Posterior vena cava (tissue), 2 donors: ENCODE measurements at places on chromosomes 16 and 17. TPM values are rescaled to one million over a fixed set of nuclear protein-coding genes. Genes with fewer than 3 reads are reported as not detected.

ACSM2A gene
- total RNA-seq: not detected

DNA sequence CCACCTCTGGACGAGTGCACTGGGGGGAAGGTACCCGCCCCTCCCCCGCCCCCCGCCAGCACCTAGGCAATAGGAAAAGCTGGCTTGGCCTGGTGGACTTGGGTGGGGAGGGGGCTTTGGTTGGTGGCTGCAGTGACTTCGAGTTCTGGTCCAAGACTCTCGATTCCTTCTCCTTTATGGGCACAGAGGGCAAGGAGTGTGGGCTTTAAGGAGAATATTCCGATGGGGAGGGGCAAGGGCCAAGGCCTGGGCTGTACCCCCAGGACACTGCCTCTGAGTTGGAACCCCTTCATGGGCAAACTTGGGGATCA is 409 bp downstream of the ACSF2 start:
- no peak for DNase-seq

- DNase-seq: no peak
Measured at GRCh38 chr17:68381076-68381900, 76.0 kb downstream of the WIPI1 start.

TMEM238L gene
- not detected for total RNA-seq

GRCh38 chr17:83132251-83133081 is 53.1 kb downstream of the METRNL start:
- peak; percentile 64 for DNase-seq

- DNase-seq: no peak
Measured at GRCh38 chr16:78605548-78606101, 506.2 kb downstream of the WWOX start.

GRCh38 chr17:67671493-67671892 is 46.2 kb upstream of the NOL11 start:
- no peak for DNase-seq

DNA sequence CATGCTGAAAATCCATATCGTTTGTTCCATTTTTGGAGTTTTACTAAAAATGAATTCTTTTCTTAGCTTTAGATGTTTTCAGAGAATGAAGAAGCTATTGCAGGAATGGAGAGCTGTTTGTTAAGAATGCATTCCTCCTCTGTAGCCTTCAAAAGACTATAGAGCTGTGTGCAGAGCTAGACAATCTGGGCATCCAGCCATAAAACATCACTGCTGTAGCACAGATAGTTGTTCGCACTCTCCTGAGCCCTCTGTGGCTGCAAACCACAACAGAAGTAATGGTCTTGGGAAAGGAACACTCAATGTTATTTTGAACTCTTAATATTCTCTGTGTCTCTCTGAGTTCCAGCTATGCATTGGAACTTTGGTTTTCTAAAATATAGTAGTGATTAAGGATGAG is 4.9 kb downstream of the TNRC6C start:
- no peak for DNase-seq

DNA sequence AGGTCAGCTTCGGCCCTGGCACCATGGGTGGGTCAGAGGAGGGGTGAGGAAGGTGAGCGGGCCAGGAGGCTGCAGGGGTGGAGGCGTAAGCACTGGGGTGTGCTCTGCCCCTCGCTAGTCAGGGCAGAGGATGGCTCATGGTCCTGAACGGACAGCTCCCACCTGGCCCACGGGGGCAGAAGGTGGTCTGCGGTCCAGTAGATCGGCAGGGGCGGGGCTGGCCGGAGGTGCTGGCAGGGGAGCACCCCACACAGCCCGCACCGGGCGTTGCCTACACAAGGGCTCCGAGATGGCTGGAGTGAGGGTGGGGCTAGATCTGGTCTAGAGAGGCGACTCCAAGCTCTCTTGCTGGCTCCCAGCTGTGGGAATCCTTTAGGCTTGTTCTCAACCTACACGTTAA is 8.2 kb downstream of the NPTX1 start:
- DNase-seq: no peak

GRCh38 chr16:87304951-87305350 is 12.2 kb downstream of the C16orf95 start:
- DNase-seq: peak; percentile 58

DNA sequence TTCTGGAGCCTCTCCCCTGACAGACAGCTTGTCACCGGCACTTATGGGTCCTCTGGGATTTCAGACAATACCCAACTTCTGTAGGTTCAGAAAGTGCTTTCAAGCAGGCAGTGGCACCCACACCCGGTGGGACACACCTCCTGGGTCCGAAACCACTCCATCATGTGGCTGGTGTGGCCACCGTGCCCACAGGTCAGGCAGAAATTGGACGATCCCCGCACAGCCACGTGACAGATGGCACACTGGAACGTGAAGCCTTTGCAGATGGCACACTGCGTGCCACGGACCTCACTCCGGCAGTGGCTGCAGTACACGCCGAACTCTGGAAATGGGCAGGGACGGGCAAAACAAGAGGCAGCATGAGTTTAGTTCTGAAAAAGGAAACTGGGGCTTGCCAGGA is 99.5 kb upstream of the FA2H start:
- no peak for DNase-seq

TMEM88 gene
- total RNA-seq: 26.1 TPM

- DNase-seq: no peak
Measured at GRCh38 chr17:74877592-74878548, 5.1 kb upstream of the FDXR start.

GRCh38 chr16:20409398-20410120 is at the start of gene ACSM5:
ACSM5 (plus strand) TSS chr16:20409534; CDS start chr16:20411485, 1,951 bp downstream.
- peak; percentile 80 for DNase-seq

DNA sequence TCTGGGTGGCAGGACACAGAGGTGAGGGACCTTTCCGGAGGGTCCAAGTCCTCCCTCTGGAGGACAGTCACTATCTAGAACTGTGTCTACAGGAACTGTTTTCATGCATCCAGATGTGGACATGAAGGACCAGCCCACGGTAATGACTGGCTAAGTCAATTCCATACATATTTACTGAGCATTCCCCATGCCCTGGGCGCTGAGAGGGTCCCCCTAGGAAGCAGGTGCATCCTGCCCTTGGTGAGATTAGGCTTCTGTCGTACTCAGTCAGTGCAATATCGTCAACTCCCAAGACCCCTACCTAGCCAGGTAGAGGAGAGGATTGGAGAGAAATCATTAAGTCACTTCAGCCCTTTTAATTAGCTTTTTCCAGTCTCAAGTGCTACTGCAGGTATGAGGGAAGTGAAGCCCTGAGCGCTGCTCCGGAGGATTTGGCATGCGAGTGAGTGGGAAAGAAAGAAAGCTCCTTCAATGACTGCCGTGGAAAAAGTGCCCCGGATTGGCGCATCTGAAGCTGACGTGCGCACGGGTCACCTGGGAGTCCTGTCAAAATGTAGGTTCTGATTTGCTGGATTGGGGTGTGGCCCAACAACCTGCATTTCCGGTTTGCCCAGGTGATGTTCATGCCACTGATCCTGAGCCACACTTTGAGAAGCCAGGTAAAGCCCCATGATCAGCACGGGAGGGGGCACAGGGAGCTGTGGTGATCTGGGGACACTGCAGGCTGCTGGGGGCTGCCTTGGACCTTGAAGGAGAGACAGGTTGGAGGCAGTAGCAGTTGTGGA is 367.4 kb upstream of the TNRC6C start:
- DNase-seq: peak; percentile 34

MT1M gene
- 82.2 TPM for total RNA-seq

DNA sequence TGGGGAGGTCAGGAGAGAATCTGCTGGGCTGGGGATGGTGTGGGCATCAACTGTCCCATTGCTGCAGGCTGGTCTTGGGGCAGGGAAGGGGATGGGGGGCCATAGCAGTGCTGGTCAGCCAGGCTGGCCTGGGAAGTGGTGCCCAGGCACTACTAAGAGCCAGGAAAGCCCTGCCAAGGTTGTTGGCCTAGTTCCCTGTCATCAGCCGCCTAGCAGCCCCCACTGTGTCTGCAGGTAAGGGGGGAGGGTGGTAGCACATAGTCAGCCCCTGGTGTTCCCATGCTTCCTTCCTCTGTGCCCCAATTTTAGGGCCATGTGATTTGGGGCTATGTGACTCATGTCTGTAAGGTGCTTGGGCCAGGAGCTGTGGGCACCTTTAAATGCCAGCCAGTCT is 17.8 kb downstream of the GJD3 start:
- DNase-seq: no peak

HSPB9 gene
- total RNA-seq: not detected

DNA sequence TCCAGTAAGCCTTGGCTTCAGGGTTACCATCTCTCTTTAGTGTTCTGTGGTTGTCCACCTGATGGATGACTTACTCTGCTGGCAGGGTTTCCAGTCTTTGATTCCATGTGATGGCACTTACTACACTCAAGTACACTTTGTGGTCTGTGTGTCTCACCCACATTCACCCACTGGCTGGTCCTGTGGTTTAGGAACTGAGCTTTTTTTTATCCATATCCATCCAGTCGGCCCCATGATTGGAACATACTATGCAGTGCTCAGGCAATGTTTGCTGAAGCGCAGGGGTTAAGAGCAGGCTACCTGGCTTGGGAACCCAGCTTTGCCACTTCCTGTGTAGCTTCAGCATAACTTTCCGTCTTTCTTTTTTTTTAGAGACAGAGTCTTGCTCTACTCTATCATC is 2.8 kb upstream of the FUS start:
- peak; percentile 41 for DNase-seq

DNA sequence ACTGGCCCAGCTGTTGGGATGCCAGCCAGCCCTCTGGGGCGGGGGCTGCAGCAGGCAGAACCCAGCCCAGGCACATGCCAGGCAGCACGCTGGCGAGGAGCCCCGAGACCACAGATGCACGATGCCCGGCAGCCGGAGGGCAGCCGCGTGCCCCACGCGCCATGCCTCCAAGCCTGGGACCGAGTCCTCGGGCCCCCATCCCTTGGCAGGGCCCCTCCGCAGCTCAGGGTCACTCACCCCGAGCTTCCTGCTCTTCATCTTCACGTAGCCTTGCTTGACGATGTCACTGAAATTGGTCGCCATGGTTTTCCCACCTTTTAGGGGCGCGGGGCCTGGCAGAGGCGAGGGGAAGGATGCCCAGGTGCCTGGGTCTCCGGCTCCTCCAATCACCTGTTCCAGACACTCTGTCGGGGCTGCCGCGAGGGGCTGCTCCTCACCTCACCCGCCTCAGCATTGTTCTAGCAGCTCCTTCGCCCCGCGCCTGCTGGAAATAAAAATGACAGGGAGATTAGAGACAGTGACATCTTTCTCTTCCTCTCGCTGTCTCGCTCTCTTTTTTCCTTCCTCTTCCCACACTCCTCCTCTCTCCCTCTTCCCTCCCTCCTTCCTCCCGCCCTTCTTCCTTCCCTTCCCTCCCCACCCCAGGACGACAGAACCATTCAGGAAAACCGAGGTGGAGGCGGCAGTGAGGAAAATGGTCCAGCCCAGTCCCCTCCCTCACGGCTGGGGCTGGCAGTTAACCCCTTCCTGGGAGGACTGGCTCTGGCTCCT is 6.9 kb downstream of the DOK4 start:
- DNase-seq: no peak

- no peak for DNase-seq
Measured at GRCh38 chr16:492211-492875, 35.2 kb upstream of the CAPN15 start.

DNA sequence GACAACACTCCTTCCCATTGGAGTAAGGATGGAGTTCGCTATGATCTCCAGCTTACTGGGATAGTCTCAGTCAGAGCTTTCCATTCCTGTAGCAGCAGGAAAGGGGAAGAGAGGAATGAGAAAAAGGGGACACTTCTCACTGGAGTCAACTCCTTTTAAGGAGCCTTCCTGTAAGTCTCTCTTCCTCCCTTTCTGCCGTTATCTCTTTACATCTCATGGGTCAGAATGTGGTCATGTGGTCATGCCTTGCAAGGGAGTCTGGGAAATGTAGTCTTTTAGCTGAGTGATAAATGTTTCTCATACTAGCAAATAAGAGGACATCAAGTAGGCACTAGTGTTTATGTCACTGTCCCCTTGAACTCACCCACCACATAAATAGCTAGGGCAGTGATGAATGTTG is 227.3 kb downstream of the HAPSTR1 start:
- DNase-seq: no peak

DNA sequence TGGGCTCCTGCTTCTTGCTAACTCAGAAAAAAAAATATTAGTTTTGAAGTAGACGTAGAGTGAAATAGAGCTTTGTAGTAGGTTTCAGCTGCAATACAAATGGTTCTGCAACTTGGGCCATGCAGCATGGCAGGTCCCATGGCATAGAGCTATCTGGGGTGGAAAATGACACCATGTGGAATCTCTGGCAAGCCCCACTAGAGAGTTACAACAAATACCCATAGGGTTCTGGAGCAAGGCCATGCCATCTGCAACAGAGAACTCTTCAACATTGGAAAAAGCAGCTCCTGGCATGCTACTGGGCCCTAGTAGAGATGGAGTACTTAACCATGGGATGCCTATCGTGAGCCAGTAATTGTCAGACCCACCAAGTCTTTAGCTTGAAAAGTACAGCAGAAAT is 25.3 kb upstream of the RBBP6 start:
- no peak for DNase-seq

- peak; percentile 14 for DNase-seq
Measured at GRCh38 chr16:12303653-12304052, 327.1 kb downstream of the SNX29 start.

- DNase-seq: no peak
Measured at GRCh38 chr17:65198653-65199382, 61.6 kb downstream of the RGS9 start.

DNA sequence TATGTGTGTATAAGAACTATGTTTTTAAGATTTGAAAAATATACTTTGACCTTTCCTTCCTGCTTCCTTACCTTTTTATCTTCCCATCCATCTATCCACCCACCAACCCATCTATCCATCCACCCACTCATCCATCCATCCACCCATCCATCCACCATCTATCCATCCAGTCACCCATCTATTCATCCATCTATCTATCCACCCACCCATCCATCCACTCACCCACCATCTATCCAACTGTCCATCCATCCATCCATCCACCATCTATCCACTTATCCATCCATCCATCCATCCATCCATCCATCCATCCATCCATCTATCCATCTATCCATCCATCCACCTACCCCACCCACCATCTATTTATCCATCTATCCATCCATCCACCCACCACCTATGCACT is 12.4 kb downstream of the CBFA2T3 start:
- DNase-seq: no peak

IRF8 gene
- total RNA-seq: 6.3 TPM

DNA sequence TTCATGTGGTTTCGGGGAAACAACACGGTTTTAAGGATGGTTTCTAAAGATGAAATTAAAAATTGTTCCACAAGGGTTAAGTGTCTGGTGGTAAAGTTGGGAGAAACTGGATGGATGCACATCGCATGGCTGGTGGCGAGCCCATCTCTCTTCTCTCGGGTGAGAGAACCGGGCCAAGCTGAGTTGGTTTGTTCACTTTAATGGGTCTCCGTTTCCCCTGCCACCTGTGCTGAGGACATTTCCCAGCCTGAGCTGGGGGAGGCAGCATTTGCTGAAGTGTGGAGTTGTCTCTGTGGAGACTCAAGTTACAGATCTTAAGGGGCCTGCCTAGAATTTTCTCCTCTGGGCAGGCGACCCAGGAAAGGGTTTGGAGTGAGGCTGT is 7.9 kb downstream of the FUS start:
- peak; percentile 47 for DNase-seq

DNA sequence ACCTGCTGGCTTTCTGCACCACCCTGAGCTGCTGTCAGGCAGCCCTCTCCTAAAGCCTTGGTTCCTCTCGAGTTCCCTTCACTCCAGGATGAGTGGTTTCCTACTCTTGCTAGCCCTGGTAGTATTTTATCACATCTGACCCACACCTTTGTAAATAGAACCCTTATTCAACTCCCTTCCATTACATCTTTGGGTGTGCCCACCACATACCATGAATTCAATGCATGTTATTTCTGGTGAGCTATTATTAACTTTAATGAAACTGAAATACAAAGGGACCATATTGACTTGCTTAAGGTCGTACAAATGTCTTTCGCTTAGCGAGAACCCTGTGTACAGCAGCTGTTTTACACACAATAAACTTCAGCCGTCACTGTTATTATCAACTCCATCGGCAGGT is 521.3 kb downstream of the GRIN2A start:
- DNase-seq: no peak

CIITA gene
- total RNA-seq: 11.9 TPM
